M059J (cell line): ENCODE measurements at places on chromosomes 13 and 19. TPM values are rescaled to one million over a fixed set of nuclear protein-coding genes. Genes with fewer than 3 reads are reported as not detected.

DNA sequence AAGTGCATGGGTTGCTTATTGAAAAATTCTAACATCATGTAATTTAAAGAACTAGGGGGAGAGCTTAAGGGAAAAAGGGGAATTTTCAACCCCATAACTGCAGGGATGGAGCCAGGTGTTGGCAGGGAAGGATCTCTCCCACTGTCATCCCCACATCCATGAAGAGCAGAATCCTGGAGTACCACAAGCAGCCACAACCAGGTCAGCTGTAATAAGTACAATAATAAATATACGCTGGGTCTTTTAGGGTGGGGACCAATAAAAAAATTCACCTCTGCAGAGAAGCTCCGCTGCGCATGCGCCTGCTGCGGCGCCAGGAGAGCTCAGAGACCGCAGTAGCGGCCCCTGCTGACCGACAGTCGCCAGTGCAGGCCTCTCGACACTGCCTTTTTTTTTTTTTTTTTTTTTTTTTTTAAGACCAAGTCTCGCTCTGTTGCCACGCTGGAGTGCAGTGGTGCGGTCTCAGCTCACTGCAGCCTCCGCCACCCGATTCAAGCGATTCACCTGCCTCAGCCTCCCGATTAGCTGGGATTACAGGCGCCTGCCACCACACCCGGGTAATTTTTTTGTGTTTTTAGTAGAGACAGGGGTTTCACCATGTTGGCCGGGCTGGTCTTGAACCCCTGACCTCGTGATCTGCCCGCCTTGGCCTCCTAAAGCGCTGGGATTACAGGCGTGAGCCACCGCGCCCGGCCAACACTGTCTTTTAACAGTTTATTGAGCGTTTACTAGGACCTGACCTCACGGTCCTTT is 2.5 kb upstream of the EEF2 start:
- DNase-seq: peak; percentile 82

- peak; percentile 71 for DNase-seq
Observed at GRCh38 chr19:29665215-29665825, at the start of gene PLEKHF1. PLEKHF1 (plus strand) TSS chr19:29665461; CDS start chr19:29673840, 8,379 bp downstream.

- peak; percentile 48 for DNase-seq
Observed at GRCh38 chr13:77928909-77929308, 10.3 kb upstream of the EDNRB start.

GRCh38 chr13:33479105-33479504 is 193.6 kb upstream of the STARD13 start:
- DNase-seq: no peak

The ZNF709 gene
- total RNA-seq: 2.1 and 3.2 TPM in 2 replicates

The AP2S1 gene
- 365 and 428 TPM in 2 replicates for total RNA-seq

The APOC1 gene
- total RNA-seq: 1.4 and 5.4 TPM in 2 replicates

The NCAN gene
- not detected in 2 replicates for total RNA-seq
